ENCODE measurements at places on chromosomes 2 and 18.

DNA sequence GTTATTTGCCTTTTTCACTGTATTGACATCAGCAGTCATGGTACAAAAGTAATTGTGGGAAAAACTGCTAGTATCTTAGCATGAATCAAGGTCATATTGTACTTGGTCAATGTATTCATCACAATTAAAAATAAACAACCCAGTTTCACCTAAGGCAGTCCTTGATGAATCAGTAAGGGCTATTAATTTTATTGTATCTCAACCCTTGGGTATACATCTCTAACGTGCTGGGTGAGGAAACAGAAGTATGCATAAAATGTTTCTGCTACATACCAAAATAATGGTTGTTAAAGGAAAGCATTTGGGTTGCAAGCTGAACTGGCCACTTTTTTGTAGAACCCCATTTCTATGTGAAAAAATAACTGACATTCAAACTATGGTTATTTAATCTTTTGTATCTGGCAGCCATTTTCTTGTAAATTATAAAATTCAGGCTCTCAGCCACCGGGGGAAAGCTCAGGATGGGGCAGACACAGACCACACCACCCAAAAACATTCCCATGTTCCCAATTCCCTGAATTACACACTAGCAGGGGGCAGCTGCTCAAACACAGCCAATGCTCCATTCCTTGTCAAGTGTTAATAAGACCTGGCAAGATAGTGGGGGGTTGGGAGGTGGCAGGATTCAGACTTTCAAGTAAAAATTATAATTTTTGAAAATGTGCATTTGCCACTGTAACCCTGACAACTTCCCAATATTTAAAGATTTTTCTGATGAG lies 49.3 kb downstream of the OLA1 start:
- DNase-seq: no peak

DNA sequence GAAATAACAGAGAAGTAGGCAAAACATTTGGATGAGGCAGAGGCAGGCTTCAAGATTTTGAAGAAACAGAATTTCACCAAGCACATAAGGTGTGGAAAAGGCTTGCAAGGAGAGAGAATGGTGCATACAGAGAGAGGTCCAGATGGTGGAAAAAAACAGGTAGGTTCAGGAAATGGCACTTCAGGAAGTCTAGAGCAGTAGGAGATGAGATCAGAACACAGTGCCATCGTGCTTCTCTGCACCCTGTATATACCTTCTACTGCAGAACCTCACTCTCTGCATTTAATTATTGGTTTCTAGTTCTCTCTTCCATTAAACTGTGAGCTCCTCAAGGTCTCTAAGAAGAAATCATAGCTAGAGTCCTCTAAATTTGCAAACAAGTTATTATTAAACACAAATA lies 2.4 kb downstream of the PAIP2B start:
- DNase-seq: no peak

DNA sequence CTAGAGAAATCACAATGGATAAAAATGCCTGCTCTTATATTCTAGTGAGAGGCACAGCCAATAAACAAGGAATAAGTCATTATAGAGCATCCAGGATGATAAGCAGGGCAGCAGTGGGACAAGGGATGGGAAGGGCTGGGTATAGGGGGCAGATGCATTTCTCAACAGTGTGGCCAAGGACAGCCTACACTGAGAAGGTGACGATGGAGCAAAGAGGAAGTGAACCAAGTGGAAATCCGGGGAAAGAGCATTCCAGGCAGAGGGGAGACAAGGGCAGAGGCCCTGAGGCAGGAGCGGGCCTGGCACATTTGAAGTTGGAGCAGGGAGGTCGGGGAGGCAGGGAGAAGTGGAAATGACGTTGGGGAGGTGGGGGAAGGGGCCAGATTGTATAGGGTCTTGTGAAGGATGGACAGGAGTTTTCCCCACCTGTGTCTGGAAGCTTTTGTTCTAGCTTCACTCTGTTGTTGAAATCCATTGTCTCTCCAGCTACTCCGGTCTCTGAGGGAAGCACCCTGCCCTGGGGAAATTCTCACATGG lies 17.6 kb downstream of the TMEM177 start:
- DNase-seq: no peak

DNA sequence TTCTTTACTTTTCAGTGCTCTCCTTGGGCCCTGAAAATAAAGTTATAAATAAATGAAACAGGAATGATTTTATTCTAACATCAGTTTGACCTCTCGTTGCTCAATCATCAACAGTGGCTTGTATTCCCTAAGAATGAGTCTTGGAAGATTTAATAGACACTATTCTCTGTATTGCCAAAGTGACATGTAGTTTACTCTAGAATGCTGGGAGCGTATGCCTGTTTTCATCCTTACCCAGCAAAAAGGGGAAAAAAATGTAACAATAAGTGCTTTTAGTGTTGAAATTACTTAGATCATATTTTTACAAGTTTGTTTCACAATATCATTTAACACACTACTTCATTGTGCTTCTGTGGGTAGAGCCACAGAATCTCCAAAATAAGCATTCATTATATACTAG lies 240.6 kb upstream of the CWC22 start:
- no peak for DNase-seq

GRCh38 chr2:11539317-11540147 lies 5.7 kb downstream of the GREB1 start:
- no peak for DNase-seq

DNA sequence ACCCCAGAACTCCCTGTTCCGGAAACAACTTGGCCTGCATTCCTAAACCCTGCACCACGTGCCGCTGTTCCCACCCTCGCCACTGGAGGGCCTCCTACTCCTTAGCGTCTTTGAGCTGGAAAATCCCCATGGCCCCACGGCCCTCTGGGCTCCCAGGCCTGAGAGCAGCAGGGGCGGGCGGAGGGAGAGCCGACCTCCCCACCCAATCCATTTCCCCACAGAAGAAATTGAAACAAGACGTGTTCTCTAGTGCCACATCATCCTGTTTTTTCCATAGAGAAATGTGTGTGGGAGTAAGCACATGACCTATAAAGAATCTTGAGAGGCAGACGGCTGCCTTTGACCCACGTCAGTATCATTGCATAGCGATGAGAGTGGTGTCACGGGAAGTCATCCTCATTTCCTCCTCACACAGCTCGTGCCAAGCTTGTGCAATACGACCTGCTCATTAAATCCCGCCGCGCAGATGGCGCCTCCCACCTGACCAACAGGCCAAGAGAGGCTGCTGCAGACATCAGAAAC lies 79.2 kb downstream of the LAMA1 start:
- DNase-seq: no peak

- no peak for DNase-seq
These were observed 83.1 kb downstream of the KLF7 start for GRCh38 chr2:207082619-207083018.

DNA sequence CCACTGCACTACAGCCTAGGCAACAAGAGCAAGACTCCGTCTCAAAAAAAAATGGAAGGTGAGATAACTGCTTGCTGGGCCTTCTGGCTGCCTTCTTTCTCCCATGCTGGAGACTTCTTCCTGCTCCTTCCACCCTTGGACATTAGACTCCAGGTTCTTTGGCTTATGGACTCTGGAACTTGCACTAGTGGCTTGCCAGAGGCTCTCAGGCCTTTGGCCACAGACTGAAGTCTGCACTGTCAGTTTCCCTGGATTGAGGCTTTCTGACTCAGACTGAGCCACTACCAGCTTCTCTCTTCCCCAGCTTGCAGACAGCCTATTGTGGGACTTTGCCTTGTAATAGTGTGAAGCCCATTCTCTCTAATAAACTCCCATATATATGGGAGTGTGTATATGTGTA lies 118.5 kb upstream of the SLC14A2 start:
- no peak for DNase-seq

GRCh38 chr2:212423089-212423488 lies 115.5 kb downstream of the ERBB4 start:
- no peak for DNase-seq

DNA sequence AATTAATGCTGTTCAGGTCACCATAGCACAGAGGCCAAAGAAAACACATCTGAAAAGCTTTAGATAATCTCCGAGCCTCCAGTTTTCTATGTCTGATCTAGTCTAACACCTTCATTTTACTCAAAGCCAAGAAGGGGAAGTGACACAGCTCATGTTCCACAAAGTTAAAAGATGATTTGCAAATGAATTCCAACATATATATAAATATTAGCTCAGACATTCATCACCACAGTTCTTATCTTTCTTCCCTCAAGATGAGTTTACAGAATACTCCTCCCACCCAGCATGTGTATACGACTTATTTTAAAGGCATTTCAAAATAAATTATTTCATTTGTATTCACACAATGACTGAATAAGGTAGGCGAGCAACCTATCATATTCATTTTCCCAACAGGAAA lies 82.4 kb downstream of the AAK1 start:
- no peak for DNase-seq

DNA sequence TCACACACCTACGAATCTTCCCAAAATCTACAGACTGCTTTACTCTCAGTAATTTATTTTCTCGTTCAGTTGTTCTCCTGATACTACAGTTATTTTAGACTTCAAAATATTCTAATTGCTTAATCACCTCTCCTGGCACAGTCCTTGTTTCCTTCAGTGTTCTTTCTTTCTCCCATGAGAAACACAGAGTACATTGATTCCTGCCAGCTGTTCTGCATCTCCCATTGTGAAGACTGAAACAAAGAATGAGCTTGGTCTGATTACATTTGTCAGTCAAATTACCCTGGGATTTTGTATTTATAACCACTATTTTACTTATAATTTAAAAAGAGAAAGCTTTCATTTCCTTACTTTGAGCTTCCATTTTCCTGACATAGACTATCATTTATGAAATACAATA lies 63.9 kb upstream of the TANK start:
- no peak for DNase-seq

DNA sequence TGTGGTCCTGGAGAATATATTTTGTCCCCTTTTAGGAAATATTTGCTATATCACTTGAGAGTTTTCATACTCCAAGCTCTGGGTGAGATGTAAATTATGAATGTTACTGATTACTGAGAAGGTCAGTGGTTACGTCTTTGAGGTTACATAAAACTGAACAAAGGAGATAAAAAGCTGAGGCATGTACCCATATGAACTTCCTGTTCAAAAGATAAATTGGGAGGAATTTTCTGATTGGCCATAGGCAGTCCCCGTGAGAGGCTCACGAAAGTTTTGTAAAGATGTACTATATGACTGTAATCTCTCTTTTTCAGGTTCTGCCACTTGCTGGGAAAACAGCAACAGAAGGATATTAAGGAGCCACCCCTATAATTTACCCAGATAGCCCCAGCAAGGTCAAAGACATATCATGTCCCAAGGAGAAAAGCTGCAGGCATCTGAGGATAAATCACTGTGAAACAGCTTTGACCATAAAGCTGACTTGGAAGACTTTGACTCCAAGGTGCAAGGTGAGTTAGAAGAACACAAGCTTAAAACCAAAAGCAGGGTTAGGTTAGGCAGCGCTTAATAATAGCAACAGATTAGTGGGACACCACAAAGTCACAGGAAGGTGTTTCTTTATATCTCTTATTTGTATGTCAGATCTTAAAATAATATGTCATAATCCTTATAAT lies 90.4 kb downstream of the OSBPL6 start:
- DNase-seq: no peak

- no peak for DNase-seq
These were observed 12.0 kb downstream of the EXOC6B start for GRCh38 chr2:72813841-72814240.

- peak; percentile 49 for DNase-seq
These were observed 15.2 kb upstream of the PLEKHM3 start for GRCh38 chr2:208040199-208041171.

GRCh38 chr2:31828891-31829290 lies 181.9 kb downstream of the MEMO1 start:
- DNase-seq: no peak

DNA sequence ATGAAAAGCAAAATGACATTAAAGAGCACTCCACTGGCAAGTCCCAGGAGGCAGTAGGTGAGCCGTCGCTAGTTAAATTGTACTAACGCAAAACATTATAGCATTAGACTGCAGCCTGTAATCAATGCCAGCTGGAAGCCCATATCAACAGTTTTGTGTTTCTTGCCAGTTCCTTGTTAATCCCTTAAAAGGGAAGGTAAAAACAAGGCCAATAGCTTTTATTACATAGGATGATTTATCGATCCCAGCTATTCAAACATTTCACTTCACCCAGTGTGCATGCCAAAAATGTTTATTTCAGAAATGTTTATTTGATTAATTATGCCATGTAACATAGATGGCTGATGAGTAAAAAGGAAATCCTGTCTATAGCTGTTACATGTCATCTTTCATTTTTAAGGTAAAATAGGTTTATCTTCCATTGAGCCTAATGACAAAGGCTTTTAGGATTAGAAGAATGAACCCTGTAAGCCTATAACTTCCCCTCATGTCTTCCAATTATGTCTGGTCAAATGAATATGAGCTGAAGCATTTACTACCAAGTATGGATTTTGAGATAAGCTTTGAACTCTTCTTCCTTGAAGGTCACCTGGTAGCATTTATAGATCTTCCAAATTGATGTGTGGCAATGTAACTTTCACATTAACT lies 591.2 kb downstream of the RNF144A start:
- no peak for DNase-seq
